ENCODE measurements at places on chromosomes 3 and 15. TPM values are rescaled to one million over a fixed set of nuclear protein-coding genes. Genes with fewer than 3 reads are reported as not detected.

DNA sequence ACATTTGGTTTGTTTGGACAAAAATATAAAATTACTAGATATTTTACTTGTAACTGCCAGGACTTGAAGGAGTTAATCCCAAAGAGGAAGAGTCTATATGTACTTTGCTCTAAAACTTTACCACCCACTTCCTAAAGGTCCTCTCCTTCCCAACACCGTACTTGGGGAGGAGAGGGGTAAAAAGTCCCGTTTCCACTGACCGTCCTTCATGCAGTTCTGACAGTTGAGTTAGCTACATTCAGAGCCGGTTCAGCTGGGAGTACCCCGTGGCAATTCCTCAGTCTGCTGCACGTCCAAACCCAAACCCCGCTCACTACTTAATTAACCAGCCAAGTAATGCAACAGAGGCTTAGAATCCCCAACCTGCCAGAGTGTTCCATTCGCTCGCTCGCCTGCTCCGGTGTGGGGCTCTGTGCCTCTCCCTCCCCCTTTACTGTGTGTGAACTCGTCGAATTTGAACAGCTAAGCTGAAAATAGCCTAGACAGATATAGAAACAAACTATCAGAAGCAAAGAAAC is 519.7 kb downstream of the FOXP1 start:
- DNase-seq, result no peak

- no peak for DNase-seq
Measured at GRCh38 chr15:36458411-36458810, 121.0 kb upstream of the CDIN1 start.

DNA sequence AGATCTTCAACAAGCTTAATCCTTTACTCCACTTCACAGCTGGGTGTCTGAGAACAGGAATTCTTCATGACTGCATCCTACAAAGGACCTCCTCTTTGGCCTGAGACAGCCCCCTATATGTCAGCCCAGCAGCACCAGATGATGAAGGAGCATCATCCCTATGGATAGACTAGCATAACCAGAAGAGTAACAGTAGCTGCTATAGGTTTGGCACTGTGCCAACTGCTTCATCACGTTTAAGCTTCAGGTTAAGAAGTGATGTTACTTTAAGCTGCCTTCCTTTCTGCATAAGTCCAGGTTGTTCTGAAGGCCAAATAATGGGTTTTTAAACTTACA is 50.6 kb downstream of the CMSS1 start:
- DNase-seq, result no peak

DNA sequence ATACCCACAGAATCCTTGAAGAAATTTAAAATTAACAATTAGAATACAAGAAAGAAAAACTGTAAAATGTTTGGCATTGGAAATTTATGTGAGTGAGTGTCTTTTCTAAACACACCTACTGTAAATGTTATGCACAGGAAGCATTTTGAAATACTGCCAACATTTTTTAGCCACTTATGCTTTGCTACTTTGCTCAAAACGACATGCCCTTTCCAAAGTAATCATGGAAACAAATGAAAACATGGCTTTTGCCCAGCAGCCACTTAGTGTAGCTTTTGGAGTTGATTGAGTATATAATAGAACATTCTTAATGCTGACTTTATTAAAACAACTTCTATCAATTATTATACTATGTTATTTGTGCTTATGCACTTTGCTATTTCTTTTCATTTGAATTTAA is 823.0 kb downstream of the CADM2 start:
- DNase-seq, result no peak

DNA sequence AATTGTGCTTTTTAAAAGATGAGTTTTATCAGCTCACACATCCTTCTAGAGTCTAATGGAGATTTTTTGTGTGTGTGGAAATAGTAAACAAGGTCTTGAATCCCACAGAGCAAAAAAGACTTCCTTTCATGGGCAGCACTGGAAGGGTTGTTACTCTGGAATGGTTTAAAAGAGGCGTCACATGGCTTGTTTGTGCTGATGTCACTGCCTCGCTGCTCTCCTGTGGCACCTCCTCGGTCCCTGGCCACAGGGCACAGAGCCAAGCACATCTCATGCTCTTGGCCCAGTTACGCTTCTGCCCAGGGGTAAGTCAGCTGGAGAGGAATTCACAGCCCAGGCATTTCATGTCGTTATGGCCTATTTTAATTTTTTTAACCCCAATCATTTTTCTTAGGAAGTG is 53.2 kb downstream of the PGPEP1L start:
- no peak for DNase-seq

- no peak for DNase-seq
Measured at GRCh38 chr3:189455009-189455408, 176.2 kb upstream of the TP63 start.

GRCh38 chr15:61938249-61938648 is 122.0 kb downstream of the VPS13C start:
- DNase-seq, result no peak

GRCh38 chr3:157257101-157257500 is 97.2 kb upstream of the CCNL1 start:
- DNase-seq, result no peak

DNA sequence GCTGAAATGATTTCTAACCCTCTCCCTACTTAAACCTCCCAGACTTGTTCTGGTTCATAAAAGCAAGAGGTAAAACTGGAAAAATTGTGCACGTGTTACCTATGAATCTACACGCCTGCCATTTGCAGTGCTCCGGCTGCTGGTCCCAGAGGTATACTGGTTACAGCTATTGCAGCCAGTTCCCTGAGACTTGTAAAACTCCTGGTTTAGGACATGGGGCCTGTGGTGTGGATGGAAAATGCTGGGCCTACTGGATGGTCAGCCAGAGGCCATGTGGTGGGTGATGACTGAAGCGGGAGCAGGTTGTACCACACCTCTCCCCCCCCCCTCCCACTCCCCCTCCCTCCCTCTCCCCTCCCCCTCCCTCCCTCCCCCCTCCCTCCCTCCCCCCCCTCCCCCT is 45.0 kb downstream of the SENP2 start:
- no peak for DNase-seq

DNA sequence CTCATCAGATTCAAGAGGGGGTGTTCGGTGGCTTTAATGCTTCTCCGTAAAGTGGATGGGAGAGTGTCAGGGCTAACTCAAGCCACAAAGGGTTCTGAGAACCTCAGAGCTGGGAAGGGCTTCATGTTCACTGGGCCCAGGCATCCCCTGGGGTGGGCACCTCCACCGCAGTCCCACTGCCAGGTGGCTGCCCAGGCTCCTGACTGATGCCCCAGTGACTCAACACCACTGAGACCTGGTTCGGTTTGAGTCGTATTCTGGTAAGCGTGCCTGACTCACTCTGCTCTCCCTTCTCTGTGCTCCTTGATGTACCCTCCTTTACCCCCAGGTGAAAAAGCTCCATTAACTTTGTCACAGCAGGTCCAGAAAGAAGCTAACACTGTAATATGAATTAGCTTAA is 304.6 kb downstream of the RPLP1 start:
- no peak for DNase-seq

DNA sequence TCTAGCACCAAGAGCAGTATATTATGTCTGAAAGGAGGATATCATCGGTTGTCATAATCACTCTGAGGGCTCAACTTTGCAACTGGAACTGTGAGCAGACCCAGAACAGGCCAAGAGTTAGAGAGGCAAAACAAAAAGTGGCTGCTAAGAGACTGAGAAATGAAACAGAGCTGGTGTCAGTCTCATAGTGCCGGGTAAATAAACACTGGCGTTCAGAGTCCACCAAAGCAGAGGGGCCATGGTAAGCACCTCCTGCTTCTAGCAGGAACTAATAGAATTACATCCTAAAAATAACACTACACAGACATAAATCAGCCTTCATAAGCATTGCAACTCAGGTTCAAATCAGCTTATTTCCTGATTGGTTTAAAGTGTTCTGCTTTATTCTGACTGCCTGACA is 10.3 kb upstream of the IL12A start:
- DNase-seq, result no peak

- no peak for DNase-seq
Measured at GRCh38 chr3:148002705-148003205, 593.6 kb downstream of the ZIC1 start.

DNA sequence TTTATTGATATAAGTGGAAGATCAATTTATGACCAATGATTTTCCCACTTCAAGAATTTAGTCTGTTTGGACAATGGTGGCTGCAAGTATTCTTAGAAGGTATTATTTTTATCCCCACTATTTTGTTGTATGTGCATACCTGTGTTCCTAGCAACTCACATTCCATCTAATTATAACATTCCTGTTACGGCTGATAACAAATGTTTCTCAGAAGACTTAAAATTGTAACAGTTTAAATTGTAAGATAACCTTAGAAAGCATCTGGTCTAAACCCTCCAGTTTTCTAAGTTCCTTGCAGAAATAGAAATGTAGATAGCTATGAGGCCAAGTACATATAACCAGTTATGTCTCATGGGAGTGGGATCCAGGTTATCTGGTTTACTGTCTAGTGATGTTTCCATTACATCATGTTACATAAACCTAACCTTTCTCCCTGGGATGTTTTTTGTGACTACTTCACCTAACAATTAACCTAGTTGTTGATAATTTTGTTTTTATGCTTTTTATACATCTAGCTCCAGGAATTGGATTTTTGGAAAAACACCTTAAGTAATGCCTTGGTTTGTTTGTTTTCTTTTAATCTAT is 11.1 kb upstream of the MFN1 start:
- no peak for DNase-seq

GRCh38 chr15:100201376-100202280 is 140.1 kb downstream of the ADAMTS17 start:
- peak; percentile 56 for DNase-seq

DNA sequence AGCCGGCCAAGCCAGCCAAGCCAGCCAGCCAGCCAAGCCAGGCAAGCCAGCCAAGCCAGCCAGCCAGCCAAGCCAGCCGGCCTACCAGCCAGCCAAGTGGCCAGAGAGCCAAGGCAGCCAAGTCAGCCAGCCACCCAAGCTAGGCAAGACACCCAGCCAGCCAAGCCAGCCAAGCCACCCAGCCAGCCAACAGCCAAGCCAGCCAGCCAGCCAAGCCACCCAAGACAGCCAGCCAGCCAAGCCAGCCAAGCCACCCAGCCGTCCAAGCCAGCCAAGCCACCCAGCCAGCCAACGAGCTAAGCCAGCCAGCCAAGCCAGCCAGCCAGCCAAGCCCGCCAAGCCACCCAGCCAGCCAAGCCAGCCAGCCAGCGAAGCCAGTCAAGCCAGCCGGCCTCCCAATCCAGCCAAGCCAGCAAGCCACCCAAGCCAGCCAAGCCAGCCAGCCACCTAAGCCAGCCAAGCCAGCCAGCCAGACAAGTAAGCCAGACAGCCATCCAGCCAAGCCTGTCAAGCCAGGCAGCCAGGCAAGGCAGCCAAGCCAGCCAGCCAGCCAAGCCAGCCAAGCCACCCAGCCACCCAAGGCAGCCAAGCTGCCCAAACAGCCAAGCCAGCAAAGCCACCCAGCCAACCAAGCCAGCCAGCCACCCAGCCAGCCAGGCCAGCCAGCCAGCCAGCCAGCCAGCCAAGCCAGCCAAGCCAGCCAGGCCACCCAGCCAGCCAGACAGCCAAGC is 200.5 kb downstream of the GOLGA6L6 start:
- DNase-seq, result peak; percentile 43

- no peak for DNase-seq
Measured at GRCh38 chr3:128252083-128252482, 98.8 kb downstream of the EEFSEC start.

GRCh38 chr3:50008931-50009330 is 69.0 kb downstream of the RBM6 start:
- DNase-seq, result no peak

Gene GAP43
- not detected for total RNA-seq

Gene ZDHHC23
- 3.4 TPM for total RNA-seq

Gene ADGRG7
- not detected for total RNA-seq

Gene CPLX3
- total RNA-seq, result 0.28 TPM

Gene EXD1
- total RNA-seq, result not detected

Gene SAMD7
- not detected for total RNA-seq

Gene THSD4
- not detected for total RNA-seq

Gene GALK2
- total RNA-seq, result 30.6 TPM

All from activated naive CD8-positive, alpha-beta T cell treated with anti-CD3 and anti-CD28 coated beads, Interleukin-2, amount 10 ng/mL, durations not matched to agents 7 days and 5 days (primary cell).